ENCODE measurements at places on chromosomes 13 and 19.

DNA sequence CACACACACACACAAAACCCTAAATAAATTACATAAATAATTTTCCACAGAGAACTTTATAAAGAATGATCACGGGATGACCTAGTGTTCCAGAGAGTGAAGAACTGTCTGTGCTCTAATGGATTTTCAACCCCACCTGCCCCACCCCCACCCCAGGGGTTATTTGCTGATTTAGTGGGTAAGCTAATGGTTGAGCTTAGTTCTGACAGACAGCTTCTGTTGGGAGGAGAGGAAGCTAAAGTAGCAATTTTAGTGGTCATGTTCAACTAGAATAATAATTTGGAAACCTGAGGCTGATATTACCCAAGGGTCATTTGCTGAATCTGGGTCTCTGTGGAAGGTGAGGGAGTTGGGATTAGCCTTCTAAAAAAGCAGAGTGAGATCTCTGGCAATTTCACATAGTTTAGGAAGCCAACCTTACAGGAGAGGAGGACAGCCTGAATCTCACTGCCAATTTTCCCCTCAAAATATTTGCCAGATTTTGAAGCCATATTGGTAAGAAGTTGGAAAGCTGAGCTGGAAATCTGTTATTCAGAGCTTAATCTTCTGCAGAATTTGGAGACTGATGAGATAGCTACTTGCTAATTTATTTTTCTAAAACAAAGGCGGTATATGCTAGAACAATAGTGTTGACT lies 68.7 kb downstream of the POSTN start:
- DNase-seq, result no peak

DNA sequence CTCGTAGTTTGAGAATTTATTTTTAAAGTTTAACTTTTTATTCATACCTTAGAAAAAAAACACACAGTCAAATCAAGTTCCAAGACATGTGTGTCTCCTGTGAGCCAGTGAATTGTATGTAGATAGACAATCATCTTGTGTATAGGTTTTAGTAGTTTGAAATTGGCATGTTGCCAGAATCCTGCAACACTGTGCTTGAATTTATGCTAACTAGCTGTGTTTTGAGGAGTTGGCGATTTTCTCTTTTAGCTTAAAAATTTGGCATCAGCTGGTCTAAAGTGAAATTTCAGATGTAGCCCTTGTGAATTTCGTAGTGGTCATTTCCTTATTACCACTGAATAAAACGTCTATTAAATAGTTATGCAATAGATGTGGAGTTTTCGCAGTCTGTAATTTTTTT lies 213.2 kb downstream of the ATP8A2 start:
- no peak for DNase-seq

GRCh38 chr19:5086725-5087439 lies 118.0 kb downstream of the KDM4B start:
- no peak for DNase-seq

- no peak for DNase-seq
Measured at GRCh38 chr19:55495646-55496349, 7.6 kb downstream of the SSC5D start.

- no peak for DNase-seq
Measured at GRCh38 chr13:111521691-111522229, 201.3 kb downstream of the TEX29 start.

GRCh38 chr13:99357131-99357596 lies 50.0 kb upstream of the GPR183 start:
- DNase-seq, result peak; percentile 84

DNA sequence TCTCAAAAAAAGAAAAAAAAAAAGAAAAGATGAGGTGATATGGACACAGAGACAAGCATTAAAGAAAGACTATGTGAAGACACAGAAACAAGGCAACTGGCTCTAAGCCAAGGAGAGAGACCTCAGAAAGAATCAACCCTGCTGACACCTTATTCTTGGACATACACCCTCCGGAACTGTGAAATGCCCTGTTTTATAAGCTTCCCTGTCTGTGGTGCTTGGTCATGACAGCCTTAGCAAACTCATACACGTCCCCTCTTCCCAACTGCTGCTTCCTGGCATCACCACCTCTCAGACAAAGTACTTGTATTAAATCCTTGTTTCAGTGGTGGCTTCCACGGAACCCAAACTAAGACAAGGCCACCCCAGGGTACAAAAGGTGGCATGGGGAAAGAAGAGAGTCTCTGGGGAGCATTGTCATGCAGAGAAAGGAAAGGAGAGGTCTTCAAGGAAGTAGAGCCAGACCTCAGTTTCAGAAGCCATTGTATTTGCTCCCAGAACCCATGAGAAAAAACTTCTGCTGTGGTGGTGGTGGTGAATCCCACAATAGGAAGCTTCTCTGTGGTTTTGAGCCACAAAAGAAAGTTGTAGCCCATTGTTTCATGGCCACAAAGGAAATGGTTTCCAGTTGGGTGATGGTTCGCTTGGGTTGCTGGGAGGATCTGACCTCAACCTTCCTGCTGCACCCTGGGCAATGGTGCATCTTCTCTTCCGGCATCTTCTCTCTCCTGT lies 16.3 kb upstream of the TSPAN16 start:
- peak; percentile 83 for DNase-seq

GRCh38 chr19:11373166-11373884 lies 1.1 kb upstream of the SWSAP1 start:
- DNase-seq, result no peak

DNA sequence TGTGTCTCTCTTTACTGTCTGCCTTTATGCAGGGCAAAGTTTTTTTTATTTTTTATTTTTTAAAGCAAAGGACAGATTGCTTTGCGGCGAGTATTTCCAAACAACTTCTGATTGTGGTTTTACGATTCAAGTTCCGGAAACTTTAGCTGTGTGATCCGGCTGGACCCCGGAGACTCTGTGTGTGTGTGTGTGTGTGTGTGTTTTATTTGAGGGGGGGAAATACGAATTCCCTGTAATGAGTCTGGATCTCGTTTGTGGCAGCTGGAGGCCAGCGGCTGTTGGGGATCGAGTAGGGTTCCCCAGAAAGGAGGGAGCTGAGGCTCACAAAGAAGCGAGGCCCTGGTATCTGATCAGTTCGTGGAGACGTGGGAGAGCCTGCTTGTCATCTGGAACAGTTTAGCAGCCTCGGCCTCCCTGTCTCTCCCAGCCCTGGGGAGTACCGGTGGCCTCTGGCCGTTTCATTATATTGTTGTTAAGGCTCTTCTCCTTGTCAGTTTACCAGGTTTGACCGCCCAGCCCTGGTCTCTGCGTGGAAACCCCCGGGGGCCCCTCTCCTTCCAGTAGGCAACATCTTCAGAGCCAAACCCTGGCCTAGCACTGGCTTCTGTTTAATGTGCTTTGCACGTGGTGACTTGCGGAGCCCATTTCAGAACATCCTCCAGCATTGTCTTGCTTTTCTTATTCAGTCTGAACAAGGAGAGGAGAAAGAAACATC lies 1.3 kb downstream of the FARP1 start:
- DNase-seq, result peak; percentile 65

- DNase-seq, result no peak
Measured at GRCh38 chr13:28326056-28326455, 168.9 kb downstream of the FLT1 start.

GRCh38 chr19:4284176-4284958 lies 5.3 kb downstream of the SHD start:
- no peak for DNase-seq

GRCh38 chr19:1864480-1865171 lies 1.2 kb upstream of the KLF16 start:
- DNase-seq, result peak; percentile 74

GRCh38 chr13:97226013-97226412 lies 3.9 kb downstream of the MBNL2 start:
- no peak for DNase-seq

GRCh38 chr19:58409010-58409790 lies 751 bp downstream of the ZNF584 start:
- no peak for DNase-seq

DNA sequence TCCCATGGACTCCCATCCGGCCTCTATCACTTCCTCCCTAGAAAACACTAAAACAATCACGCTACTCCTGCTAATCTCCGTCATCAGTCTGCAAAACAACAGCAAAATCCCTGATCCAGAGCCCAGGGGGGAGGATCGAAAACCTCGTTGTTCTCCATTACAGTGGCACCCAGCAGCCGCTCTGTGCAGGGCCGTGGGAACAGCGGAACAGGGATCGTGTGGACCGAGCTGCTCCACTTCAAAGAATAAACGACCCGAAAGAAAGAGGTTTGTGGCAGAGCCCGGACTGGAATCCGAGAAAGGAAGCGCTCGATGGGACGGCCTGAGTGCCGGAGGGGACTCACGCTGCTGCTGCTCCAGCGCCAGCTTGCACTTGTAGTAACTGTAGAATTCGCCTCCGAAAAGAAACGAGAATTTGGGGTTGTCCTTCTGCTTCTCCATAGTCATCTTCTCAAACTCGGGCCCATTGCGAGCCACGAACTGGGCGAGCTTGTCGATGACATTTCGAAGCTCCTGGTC lies 652 bp downstream of the CHERP start:
- DNase-seq, result no peak

DNA sequence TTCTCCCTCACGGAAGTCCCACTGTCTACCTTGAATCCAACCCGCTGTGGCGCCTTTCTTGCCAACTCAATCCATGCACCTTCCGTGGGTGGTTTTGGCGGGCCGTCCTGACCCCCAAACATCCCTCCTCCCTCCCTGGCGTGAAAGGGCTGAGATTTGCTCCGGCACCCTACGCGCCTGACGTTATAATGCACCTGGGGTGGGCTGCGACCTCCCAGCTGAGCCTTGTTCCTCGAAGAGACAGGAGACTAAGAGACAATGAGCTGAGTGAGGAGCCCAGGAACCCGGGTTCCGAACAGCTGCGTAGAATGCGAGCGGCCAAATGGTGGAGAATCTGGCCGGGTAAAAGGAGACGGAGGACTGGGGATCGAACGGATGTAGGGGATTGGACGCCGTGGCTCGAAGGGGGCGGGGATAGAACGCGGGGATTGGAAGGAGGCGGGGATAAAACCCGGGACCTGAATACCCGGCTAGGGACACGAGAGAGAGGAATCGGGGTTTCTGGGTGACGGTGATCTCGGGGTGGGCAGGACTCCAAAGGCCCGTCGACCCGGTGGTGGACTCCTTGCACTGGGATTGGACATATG lies at the start of gene CPT1C:
TSS of gene CPT1C (plus strand) at position 461 of the 587 bp plus-strand sequence. CDS start 1,137 bp downstream, outside the sequence.
- DNase-seq, result peak; percentile 20

DNA sequence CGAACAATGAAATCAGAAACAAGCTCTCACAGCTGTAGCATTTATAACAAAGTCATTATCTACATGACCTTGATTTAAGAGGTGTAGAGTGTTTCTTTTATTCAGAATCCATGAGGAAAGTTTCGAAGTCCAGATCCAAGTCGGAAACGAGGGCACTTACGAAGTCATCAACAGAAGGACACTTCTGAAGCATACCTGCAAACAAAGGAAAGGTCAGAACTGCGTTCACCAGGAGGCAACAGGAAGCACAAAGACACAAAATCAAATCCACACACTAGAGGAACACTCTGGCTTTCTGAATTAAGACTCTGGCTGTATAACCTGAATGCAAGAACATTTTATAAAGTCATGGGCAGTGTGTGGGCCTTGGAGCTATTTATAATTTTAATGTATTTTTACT lies 158.9 kb downstream of the MIPEP start:
- DNase-seq, result no peak

GRCh38 chr19:40763526-40763925 lies 11.8 kb upstream of the MIA start:
- DNase-seq, result no peak

GRCh38 chr13:45108716-45109101 lies 11.6 kb upstream of the GTF2F2 start:
- DNase-seq, result no peak

DNA sequence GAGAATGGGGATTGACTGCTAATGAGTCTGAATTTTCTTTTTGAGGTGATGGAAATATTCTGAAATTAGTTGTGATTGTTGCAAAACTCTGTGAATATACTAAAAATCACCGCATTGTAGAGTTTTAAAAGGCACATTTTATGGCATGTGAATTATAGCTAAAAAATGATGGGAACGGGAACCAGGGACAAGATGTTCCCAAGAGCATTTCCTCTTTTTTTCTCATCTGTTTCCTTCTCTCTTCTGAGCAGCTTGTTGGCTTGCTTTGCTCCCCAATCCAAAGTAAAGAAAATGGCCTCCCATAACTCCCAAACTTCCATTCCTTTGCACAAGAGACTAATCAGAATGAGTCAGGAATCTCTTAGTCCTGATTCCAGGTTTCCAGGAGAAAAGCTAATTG lies 459.2 kb downstream of the TSHZ3 start:
- DNase-seq, result no peak

DNA sequence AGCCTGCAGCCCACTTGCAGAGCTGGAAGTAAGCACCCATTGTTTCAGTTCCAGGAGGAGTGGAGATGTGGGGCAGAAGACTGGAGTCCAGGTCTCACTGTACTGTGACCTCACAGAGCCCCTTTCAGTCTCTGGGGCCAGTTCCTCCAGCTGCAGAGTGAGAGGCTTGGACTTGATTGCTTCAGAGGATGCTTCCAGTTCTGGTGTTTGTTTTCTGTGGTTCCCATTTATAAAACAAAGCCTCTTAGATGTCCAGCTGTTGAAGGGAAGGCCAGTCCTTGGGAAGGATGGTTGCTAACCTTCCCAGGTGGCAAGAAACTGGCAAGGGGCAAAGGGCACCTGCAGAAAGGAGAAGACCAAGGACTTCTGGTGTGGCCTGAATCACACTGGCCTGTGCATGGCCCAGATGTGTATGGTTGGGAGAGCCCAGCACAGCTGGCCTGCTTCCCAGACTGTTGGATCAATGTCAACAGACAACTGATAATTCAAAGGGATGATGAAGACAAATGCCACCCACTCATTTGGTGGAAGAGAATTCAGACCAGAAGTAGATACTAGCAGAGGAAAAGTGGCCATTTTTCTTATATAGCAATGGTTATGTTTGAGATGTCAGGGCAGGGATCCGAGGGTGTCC lies 218.5 kb downstream of the ZNF536 start:
- no peak for DNase-seq

GRCh38 chr13:79237981-79238380 lies 168.1 kb downstream of the RBM26 start:
- DNase-seq, result no peak

- DNase-seq, result peak; percentile 25
Measured at GRCh38 chr13:24747248-24748060, 16.5 kb upstream of the RNF17 start.

- no peak for DNase-seq
Measured at GRCh38 chr19:32828139-32828538, 41.4 kb downstream of the SLC7A9 start.

- no peak for DNase-seq
Measured at GRCh38 chr19:50022823-50023222, 2.3 kb downstream of the VRK3 start.

DNA sequence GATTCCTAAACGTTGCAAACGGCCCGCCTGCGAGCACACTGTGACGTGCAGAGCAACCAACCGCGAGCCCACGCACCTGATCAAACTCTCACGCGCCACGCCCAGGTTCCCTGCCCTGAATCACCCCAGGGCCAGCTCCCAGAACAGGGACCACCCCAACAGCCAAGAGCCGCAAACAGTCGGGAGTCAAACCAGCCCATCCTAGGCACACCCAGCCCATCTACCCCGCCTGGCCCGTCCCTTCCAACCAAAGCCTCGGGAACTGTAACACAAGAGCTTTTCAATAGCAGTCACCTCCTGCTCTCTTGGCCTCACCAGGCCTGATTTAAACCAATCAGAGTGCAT lies 8.9 kb downstream of the PIP5K1C start:
- no peak for DNase-seq
